Kasumi-1 (cell line): ENCODE measurements at places on chromosomes 13 and 19.
A peak's percentile ranks its signal among the peaks of the same experiment; 100 is the strongest.

DNA sequence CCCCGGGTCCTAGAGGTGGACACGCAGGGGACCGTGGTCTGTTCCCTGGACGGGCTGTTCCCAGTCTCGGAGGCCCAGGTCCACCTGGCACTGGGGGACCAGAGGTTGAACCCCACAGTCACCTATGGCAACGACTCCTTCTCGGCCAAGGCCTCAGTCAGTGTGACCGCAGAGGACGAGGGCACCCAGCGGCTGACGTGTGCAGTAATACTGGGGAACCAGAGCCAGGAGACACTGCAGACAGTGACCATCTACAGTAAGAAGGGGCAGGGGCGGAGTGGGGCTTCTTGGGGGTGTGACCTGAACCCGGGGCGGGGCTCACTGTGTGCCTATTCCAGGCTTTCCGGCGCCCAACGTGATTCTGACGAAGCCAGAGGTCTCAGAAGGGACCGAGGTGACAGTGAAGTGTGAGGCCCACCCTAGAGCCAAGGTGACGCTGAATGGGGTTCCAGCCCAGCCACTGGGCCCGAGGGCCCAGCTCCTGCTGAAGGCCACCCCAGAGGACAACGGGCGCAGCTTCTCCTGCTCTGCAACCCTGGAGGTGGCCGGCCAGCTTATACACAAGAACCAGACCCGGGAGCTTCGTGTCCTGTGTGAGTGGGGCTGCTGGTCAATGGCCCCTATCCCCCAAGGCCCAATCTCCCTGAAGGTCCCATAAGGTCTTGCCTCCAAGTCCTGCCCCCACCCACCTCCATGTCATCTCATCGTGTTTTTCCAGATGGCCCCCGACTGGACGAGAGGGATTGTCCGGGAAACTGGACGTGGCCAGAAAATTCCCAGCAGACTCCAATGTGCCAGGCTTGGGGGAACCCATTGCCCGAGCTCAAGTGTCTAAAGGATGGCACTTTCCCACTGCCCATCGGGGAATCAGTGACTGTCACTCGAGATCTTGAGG is 2.4 kb upstream of the ICAM4 start:
- no peak for DNase-seq

DNA sequence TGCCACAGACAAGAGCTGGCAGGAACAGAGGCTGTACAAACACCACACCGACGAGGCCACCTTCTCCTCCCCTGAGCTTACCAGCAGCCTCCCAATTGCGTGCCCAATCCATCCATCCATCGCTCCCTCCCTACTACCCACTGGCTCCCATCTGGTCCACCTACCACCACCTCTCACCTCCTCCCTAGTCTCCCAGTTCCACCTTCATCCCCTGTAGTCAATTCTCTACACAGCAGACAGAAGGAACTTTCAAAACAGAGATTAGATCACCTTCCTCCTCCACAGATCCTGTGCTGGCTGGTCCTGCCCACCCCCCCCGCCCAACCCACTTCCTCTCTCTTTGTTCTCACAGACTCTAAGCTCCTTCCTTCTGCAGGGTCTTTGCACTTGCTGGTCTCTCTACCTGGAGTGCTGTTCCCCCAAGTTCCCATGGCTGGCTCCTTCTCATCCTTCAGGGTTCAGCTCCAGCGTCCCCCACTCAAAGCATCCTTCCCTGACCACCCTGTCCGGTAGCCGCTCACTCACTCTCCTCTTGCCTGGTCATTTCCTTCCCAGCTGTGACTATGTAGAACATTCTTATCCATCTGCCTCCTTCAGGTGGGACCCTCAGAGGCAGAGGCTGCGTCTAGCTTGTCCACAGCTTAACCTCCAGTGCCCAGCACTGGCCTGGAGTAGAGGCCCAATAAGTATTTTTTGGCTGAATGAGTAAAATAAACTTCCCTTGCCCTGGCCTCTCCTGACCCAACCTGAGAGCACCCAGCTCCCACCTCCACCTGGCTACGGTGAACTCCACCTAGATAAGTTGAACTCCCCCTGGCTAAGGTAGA is 23.0 kb downstream of the PIN1 start:
- peak; percentile 20 for DNase-seq

- DNase-seq: no peak
These were observed 77.4 kb downstream of the SLC15A1 start for GRCh38 chr13:98675066-98675465.

- DNase-seq: no peak
These were observed 4.6 kb upstream of the ITGBL1 start for GRCh38 chr13:101447852-101448251.
